ENCODE measurements at places on chromosomes 1 and 21. TPM values are rescaled to one million over a fixed set of nuclear protein-coding genes. Genes with fewer than 3 reads are reported as not detected.

GRCh38 chr1:182781841-182782586 is 7.6 kb upstream of the NPL start:
- DNase-seq = peak; percentile 77

DNA sequence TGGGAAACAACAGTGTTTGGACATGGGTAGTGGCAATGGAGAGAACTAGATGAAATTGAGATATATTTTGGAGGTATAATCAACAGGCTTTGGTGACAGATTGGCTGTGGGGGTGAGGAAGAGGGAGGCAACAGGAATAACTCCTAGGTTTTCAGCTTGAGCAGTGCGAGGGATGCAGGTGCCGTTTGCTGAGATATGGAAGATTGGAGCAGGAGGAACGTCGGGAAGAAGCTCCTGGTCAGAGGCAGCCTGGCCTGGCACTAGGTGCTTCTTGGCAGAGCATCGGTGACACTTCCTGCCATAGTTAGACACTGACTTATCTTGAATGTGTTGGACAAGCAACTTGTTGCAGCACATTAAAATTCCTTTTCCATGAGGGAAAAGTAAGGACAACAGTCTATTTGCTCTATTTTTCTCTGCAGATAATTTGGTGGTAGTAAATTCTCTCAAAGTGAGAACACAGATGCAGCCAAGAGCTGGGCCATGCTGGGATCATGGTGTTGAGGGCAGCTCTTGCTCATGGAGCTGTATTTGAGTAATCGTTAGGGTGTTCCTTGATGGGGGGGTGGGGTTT is 21.5 kb upstream of the MYSM1 start:
- DNase-seq = no peak

DNA sequence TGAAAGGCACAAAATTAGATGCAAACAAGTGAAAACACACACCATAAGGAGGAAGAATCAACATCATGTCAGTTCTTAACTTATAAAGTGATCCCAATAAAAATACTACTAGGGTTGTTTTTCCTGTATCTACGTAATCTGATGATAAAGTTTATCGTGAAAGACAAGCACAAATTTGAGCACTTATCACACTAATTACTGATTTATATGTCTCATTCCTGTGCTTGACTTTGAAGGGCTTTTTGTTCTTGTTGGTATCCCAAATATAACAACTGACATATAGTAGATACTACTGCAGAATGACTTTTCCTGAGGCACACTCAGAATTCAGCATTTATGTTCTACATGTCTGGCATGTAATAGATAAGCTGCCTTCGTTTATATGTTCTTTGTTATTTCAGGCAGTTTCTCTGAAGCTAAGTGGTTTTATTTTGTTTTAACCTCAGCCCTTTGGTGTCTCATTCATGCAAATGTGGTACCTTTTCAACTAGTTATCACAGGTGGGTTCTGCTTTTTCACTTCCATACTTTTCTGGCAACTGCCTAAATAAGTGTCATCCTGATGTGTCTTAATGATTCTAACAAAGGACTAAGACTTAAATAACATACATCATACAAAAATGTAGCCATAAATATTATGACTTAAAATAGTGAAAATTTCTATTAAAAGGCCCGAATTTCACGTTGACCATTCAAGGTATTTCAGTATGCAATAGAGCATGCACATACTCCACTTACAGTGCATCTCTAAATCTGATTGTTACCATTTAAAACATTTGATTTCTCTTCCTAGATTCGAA is 73.2 kb downstream of the LRRC8C start:
- DNase-seq = no peak

DNA sequence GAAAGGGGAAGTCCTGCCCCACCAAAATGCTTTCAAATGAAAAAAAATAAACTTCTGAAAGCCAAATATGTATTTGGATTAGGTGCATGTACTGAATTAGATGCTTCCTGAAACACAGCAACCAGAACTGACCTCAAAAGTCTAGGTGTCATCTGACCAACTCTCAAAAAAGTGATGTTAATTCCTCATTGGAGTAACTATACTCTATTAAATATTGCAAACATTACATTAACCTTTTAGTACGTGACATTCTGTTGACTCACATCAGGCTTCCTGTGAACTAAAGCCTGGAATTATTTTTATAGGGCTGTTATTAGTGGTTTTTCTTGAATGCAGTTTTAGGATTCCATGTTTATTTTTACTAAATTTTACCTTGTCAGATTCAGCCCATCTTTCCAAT is 73.5 kb downstream of the ASTN1 start:
- no peak for DNase-seq

Gene ANGPTL3
- not detected for total RNA-seq

- DNase-seq = no peak
Observed at GRCh38 chr1:99979091-99979490, 9.3 kb downstream of the SLC35A3 start.

GRCh38 chr1:157092831-157093230 is 6.8 kb downstream of the ETV3L start:
- DNase-seq = peak; percentile 70

DNA sequence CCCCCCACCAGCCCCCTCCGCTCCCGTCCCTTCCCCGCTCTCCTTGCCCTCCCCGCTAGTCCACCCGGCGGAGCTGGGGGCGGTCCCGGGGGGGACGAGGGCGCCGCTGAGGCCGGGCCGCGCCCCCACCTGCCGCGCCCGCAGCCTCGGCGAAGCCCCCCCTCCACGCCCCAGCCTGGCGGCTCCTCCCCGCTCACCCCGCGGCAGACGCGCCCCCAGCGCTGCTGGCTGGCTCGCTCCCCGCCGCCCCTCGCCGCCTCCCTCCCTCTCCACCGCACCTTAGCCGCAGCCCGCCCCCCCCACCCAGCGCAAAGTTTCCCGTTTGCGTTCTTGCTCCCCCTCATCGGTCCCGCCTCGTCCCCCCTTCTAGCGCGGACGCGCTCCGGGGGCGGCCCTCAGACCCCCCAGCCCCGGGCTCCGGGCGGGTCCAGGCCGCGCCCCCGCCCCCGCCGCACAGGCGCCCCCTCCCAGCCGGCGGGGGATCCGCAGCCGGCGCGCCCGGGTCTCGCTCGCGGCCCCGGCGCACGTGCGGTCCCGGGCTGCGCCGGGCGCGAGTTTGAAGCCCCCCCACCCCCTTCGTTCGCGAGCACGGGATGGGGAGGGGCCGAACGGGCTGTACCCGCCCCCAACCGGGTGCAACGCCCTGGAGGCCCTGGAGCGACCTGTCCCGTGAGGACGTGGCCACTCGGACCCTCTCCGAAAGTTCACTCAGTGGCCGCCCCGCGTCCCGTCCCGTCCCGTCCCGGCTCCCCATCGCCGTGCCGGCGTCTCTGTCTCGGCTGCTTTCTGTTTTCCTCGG is 623 bp downstream of the PTPRF start:
- peak; percentile 52 for DNase-seq

DNA sequence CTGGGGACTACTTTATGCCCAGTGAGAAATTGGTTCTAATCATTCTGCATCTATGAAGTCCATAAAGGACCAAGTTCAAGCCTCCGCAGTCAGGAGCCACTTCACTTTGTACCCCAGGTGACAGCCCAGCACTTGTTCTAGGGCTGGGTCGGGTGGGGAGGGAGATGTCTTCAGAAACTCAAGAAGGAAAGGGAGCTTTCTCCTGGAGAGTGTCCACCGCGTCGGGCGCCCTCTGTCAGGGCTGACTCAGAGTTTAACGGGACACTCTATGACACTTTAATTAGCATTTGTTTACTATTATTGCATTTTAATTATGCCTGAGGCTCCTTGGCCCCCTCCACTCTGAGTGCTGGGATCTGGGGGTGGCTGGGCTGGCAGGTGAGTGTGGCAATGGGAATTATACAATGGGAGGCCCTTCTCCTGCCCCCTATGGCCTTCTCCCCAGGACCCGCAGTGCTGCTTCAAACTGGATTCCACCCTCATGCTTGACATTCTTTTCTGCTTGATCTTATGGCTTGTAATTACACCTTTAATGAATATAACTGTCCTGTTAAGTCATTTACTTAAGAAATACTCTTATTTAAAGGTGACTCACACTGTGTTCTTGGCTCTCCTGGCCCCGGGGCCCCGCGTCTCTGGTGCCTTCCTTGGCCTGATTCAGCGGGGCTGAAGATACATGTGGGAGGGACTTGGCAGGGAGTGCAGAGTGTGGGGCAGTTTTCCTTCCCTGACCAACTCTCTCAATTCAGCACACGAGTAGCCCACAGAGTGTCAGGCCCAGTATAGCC is 136.6 kb downstream of the PLXNA2 start:
- DNase-seq = peak; percentile 46

DNA sequence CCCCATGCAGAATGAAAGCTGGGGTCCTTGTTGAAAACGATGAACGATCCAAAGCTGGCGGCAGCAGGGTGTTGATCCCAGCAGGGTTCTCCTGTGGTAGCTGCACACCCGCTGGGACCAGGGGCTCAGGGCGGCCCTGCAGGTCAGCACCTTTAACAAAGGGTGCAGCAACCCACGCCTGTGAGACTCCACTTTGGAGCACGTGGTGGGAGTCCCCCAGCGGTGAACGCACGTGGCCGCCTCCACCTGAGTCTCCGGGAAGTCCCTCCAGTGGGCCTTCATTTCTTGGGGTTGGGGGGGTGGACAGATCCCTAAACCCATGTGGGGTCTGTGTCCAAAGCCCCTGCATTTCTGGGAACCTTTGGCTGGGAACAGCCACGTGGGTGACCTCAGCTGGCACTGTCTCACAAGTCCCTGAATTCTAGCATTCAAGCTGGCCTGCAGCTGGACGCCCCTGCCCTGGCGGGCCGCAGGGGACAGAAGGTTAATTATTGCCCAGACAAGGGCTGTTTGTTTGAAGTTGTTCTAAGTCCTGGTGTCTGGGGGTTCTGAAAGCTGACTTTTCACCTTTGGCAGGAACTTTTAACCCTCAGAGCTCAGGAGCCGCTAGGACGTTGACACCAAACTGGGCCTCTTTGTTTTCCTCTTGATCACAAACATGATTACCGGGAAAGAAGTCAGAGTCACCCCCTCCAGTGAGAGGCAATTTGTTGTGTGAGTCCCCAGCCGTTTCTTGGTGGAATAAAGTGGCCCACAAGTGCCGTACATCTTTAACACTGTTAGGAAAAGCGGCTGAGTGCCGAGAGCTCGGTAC is 64.5 kb downstream of the COL18A1 start:
- DNase-seq = peak; percentile 54

- DNase-seq = no peak
Observed at GRCh38 chr1:71640116-71640515, 559.3 kb upstream of the ZRANB2 start.

GRCh38 chr1:209389258-209389657 is 194.3 kb upstream of the CAMK1G start:
- no peak for DNase-seq

DNA sequence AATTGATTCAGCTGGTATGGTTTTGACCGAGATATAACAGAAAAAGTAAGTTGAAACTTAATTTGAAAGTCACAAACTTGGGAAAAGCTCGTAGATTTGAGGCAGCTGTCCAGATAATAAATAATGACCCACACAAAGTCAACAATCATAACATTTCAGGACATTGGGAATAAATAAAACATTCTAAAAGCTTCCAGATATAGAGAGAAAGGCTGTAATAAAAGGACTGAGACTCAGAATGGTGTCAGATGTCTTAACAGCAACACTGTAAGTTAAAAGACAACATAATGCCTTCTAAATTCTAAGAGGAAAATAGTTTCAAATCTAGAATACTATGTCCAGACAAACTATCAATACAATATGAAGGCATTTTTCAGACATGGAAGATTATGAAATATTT is 163.3 kb downstream of the CDC42BPA start:
- DNase-seq = no peak

Gene PODN
- 154 TPM for total RNA-seq

Gene CAPN8
- 1.8 TPM for total RNA-seq

GRCh38 chr1:21355956-21356355 is 65.7 kb upstream of the ECE1 start:
- DNase-seq = no peak

Gene PLA2G2C
- total RNA-seq = not detected

- DNase-seq = no peak
Observed at GRCh38 chr1:37605806-37606474, 10.2 kb upstream of the GNL2 start.

Measured in ovary (tissue), 10 donors.